Tongue (tissue), 3 donors: ENCODE measurements at places on chromosomes 12 and 14.

DNA sequence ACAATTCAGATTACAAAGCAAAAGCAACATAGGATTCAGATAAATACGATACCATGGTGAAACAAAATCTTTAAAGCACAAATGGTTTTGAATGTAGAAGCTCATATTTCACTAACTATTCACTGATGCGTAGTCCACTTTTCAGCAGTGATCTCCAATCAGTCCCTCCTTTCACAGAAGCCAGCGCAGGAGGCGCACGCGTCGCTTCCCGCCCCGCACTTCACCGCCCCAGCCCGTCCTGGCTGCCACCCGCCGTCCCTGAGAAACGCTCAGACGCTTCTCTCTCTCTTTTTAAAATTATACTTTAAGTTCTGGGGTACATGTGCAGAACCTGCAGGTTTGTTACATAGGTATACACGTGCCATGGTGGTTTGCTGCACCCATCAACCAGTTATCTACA is 19.8 kb upstream of the CHFR start:
- no peak for DNase-seq

DNA sequence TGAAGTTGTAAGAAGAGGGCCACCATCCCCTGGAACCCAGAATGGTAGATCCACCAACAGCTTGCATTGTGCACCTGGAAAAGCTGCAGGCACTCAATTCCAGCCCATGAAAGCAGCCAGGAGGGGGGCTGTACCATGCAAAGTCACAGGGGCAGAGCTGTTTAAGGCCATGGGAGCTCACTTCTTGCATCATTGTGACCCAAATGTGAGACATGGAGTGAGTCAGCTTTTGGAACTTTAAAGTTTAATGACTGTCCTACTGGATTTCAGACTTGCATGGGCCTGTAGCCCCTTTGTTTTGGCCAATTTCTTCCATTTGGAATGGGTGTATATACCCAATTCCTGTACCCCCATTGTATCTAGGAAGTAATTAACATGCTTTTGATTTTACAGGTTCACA is 50.8 kb downstream of the SLC16A7 start:
- no peak for DNase-seq

- DNase-seq = peak; percentile 73
Measured at GRCh38 chr12:77837876-77838291, 7.2 kb downstream of the NAV3 start.

GRCh38 chr12:28708918-28709371 is 440.1 kb upstream of the FAR2 start:
- no peak for DNase-seq

DNA sequence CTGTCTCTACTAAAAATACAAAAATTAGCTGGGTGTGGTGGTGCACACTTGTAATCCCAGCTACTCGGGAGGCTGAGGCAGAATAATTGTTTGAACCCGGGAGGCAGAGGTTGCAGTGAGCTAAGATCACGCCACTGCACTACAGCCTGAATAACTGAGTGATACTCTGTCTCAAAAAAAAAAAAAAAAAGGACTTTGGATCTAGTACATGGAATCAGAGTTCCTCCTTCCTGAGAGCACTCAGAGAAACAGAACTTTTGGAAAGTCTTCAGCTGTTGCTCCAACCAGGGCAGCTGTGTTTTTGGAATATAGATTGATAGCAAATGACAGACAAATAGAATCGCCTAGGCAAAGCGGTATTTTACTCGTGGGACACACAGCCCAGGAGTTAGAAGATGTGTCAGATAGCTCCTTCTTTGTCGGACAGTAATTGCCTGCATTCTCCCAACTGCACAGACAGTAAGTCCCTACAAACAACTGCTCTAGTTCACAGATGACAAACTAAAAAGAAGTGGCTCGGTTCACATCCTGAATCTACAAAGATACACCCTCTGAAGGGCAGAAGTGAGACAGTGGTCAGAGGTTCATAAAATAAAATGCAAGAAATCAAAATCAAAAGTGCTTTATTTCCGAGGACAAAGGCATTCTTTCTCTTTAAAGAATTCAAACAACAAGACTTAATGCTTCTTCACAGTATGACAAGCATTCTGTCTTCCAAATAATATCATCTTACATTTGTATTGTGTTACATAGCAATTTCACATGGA is 17.1 kb upstream of the NEK9 start:
- no peak for DNase-seq

DNA sequence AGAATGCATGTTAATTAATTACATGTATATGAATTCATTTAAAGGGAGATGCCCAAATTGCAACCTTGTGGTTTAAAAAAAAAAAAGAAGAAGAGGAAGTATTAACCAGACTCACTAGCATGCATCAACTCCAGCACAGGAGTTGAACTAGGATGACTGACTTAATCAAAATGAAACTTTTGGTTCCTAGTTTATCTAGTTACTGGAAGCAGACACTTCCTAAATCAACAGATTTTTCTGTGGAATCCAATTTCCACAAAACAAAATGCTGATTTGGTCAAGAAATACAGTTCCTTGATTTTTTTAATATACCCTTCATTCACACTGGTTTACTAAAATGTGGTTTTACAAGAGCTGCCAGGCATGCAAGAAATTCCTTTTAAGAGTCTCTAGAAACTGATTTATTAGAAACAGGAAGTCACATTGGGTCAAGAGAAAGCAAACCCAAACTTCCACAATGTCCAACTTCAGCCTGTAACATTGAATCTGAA is 41.6 kb downstream of the ITPR2 start:
- DNase-seq = no peak

- DNase-seq = peak; percentile 16
Measured at GRCh38 chr12:85747941-85748495, 88.2 kb downstream of the RASSF9 start.

GRCh38 chr12:7324176-7324575 is 20.3 kb downstream of the ACSM4 start:
- DNase-seq = no peak

DNA sequence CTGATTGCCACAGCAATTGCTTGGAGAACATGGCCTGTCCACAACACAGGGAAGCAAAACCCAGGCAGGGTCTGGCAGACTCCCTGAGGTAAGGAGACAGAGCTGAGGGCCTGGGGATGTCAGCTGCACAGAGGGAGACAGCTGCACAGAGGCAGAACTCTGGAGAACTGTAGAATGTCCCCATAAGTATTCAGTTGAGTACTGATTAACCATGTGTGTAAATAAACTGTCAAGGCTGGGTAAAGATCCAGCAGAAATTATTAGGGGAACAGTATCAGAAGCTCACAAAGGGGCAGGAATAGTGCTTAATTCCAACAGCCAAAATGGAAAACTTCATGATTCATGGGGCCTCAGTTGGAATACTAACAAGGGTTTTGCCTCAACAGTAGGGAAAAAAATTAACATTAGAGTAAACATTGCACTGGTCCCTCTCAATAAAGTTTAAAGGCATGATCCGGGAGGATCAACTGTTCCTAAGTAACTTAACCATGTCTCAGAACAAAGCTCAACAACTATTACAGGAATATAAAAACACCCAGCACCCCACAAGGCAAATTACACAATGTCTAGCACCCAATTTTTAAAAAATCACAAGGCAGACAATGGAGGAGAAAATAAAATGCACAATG is 201.3 kb upstream of the RASSF8 start:
- DNase-seq = no peak

DNA sequence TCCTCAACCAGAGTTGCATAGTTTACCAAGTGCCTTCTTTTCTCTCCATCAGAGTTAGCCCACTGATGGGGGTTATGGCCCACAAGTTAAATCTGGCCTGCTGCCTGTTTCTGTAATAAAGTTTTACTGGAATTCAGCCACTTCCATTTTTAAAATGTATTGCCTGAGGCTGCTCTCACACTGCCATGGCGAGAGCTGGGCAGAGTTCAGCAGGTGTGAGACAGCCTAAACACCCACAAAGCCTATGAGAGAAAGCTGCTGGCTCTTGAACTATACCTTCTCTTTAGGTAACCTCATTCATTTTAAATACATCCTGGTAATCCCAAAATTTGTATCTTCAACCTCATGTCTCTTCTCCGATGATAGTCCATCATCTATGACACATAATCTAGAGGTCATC is 86.1 kb downstream of the BCL2L14 start:
- DNase-seq = no peak

- no peak for DNase-seq
Measured at GRCh38 chr14:50835280-50835679, 4.3 kb upstream of the NIN start.
